ENCODE measurements at places on chromosomes 12 and 14.

DNA sequence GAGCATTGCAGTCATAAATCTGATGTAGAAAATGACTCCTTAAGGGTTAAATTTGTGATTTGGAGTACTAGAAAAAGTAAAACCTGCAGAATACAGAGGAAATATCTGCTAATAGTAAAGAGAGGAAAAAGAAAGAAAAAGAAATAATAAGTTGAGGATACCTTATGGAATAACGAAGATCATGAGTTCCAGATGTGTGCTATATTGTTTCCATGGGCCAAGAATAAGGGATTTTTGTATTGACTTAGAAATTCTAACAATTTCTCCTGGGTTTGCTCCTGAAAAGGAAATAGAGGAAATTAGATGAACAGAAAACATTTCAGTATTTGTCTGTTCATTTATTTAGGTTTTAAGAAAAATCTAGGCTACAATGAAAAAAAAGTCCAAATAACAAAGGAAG lies 115.3 kb downstream of the ALG10B start:
- no peak for DNase-seq

GRCh38 chr12:105220150-105220928 lies 15.6 kb downstream of the APPL2 start:
- DNase-seq, result no peak

DNA sequence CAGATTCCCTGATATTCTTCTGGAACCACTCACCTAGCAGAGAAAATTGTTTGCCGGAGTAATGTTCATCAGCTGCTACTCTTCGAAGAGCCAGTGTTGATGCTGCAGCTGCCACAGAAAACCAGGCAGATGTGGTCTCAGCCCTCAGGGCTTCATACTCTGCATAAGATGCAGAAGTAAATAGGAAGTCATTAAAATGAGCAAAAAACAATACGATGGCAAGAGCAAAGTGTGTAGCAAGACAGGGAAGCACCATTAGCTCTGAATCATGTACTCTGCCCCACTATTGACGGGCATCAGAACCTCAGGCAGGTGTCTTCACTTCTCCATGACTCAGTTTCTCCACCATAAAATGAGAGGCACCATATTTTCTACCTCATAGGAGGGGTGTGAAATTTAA lies 991.6 kb upstream of the TMEM132C start:
- no peak for DNase-seq

- no peak for DNase-seq
Observed at GRCh38 chr14:96177766-96178375, 26.8 kb upstream of the BDKRB2 start.

DNA sequence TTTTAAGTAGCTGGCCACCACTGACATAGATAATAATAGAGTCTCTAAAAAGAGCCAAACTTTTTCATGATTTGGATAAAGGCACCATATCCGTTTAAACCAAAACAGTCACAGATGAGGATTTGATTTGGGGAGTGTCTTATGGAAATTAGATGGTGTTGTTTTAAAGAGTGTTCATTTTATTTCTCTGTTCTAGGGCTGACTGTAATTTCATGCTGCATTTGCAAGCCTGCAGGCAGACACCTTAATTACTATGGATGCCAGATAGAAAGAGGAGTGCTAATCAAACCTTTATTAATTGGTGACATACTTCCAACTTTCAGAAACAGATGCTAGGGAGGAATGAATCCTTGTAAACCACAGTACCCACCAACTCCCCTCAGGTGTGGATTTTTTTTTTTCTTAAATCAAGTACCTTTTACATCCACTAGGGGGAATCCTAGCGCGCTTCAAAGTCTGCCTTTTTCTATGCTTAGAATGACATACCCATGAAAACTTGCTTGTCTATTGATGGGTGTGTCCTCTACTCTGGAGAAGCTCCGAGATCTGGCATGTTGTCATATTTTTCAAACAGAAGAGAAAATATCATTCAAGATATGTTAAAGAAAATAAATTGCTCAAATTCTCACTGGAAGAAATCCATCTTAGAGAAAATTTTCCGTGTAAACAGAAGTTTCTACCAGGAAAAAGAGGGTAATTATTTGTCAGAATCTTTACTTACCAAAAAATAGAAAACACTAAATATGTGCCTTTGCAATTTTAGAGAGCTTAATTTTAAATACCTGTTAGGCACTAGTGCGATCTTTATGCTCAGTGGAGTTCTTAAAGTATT lies 14.2 kb upstream of the PLXNC1 start:
- DNase-seq, result no peak

- DNase-seq, result peak; percentile 94
Observed at GRCh38 chr12:112418608-112419296, at the start of gene PTPN11. Gene PTPN11, plus strand, starts transcription at chr12:112418947. Its CDS starts 165 bp downstream, at chr12:112419112.

DNA sequence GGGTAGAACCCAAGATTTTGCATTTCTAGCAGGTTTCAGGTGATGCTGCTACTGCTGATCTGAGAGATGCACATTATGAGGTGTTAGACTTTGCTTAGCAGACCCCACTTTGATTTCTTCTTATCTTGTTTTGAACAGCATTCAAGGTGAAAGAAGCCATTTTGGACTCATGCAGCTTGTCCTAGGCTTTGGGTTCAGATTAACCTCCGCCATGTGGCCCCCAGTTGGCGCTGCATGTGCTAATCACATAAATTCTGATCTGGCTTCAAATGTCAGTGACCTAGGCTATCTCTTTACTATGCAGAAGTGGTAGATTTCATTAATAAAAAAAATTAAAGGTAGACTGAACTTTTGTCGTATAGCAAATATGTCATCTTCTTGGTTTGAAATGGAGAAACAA lies 89.8 kb upstream of the DYRK2 start:
- no peak for DNase-seq

GRCh38 chr14:56846970-56847930 lies 37.0 kb upstream of the OTX2 start:
- no peak for DNase-seq

- DNase-seq, result no peak
Observed at GRCh38 chr14:33509454-33509853, 441.4 kb downstream of the EGLN3 start.

- DNase-seq, result no peak
Observed at GRCh38 chr14:67738740-67739504, 37.2 kb downstream of the RDH12 start.

DNA sequence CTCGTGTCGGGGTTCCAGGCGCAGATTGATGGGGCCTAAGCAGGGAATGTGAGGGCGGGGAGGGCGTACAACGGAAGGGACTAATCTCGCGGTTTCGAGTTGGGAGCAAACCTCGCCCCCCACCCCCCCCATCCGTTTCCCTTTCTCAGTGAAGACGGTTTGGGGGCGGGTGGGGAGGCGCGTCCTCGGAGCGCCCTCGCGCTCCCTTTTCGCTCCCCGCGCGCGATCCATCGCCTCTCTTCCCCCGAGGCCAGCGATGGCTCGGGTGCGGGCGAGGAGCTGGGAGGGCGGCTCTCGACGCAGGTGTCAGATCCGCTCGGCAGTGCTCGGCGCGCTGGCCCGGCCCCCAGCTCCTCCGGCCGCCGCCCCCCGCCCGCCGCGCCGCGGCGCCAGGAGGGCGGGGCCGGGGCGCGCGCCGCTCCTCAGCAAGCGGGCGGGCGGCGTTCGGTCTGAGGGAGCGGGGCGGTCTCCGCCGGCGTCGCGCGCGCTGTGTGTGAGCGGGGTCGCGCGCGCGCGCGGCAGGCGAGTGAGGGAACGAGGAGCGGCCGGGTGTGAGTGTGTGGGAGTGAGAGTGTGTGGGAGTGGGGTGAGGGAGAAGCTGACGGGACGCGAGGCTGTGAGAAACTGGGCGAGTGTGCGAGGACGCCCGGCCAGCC lies at the start of gene RIMKLB:
Gene RIMKLB (plus strand): TSS at position 516 of the 656 bp plus-strand sequence. CDS start 15,876 bp downstream, outside the sequence.
- peak; percentile 90 for DNase-seq

DNA sequence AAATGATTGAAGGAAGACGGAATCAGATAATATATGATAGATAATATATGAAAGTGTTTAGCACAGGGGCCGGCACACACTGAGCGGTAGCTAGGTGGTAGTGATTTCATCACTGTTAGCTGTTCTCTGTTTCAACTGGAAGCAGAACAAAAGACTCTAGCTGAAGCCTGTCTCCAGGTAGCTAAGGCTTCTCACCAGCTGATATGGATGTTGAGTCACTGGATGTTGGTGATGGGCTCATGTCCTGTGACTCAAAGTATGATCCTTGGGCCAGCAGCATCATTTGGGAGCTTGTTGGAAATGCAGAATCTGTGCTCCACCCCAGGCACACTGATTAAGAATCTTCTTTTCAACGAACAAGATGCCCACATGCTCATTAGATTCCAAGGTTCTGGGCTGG lies 21.7 kb upstream of the KCNA5 start:
- DNase-seq, result no peak

GRCh38 chr12:104683831-104684503 lies 227.2 kb downstream of the CHST11 start:
- DNase-seq, result no peak

DNA sequence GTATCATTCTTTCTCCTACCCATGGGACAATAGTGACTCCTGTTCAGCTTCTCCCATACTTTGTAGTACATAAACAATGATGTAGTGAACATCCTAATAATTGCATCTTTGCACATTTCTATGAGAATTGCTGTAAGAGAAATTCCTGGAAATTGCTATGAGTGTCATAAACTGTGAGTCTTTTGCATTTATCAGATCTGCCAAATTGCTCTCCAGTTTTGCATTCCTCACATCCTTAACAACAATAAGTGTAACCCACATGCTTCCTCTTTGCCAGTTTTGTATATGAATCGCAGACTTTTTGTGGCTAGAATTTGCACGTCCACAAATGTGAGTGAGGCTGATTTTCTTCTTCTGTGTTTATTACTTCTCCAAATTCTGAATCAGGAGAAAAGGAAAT lies 124.0 kb upstream of the TBX5 start:
- DNase-seq, result no peak
